ENCODE measurements at places on chromosomes 7 and 10.
A peak's percentile ranks its signal among the peaks of the same experiment; 100 is the strongest.

DNA sequence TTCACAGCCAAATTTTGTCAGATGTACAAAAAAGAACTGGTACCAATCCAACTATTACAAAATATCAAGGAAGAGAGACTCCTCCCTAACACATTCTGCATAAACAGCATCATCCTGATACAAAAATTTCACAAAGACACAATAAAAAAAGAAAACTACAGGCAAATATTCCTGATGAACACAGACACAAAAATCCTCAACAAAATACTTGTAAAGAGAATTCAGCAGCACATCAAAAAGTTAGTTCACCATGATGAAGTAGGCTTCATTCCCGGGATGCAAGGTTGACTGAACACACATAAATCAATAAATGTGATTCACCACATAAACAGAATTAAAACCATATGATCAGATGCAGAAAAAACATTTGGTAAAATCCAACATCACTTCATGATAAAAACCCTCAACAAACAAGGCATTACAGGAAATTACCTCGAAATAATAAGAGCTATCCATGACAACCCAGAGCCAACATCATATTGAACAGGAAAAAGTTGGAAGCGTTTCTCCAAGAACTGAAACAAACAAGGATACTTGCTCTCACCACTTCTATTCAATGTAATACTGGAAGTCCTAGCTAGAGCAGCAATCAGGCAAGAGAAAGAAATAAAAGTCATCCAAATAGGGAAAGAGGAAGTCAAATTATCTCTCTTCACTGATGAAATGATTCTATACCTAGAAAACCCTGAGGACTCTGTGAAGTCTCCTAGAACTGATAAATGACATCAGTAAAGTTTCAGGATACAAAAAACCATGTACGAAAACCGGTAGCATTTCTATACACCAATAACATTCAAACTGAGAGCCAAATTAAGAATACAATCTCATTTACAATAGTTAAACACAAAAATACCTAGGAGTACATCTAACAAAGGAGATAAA is 223.1 kb downstream of the REEP3 start:
- DNase-seq, result no peak

- peak; percentile 35 for DNase-seq
These were observed 30.5 kb upstream of the ZRANB1 start for GRCh38 chr10:124911124-124912067.

- no peak for DNase-seq
These were observed 51.3 kb upstream of the STEAP4 start for GRCh38 chr7:88357781-88358525.

DNA sequence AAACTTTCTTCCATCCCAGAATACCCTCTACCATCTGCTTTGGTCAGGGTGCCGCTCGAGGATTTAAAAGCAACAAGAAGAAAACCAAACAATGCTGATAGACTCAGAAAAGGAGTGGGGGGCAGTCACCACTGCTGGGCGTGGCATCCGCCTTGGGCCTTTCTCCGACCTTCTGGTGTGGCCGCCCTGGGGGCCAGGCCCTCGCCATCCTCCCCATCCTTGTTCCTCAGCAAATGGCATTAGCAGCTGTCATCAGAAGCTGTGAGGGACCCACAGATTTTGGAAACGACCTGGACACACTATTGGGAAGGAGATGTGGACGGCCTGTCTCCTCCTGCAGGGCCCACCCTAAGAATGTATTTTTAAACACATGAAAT is 4.0 kb downstream of the ZNF511 start:
- DNase-seq, result no peak

DNA sequence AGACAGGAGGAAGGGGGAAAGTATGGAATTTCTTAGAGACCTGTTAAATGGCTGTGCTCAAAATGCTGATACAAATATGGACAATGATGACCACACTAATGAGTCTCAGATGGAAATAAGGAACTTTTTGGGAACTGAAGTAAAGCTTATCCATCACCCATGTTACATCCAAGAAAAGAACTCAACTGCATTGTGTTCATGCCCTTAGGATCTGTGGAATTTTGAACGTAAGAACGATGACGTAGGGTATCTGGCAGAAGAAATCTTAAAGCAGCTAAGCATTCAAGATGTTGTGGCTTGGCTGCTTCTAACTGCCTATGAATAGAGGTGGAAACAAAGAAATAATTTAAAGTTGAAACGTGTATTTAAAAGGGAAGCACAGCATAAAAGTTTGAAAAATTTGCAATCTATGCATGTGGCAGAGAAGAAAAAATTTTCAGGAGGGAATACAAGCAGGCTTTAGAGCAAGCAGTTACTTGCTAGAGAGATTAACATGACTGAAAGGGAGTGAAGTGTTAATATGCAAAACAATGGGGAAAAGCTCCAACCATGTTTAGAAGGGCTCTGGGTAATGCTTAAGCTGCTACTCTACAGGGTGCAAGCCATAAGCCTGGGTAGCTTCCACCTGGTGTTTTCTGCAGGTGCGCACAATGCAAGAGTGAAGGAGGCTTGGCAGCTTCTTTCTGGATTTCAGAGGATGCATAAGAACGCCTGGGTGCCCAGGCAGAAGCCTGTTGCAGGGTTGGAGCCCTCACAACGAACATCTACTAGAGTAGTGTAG is 499.7 kb upstream of the SEMA3D start:
- DNase-seq, result no peak

GRCh38 chr10:78362406-78363022 is 328.9 kb downstream of the RPS24 start:
- DNase-seq, result no peak

DNA sequence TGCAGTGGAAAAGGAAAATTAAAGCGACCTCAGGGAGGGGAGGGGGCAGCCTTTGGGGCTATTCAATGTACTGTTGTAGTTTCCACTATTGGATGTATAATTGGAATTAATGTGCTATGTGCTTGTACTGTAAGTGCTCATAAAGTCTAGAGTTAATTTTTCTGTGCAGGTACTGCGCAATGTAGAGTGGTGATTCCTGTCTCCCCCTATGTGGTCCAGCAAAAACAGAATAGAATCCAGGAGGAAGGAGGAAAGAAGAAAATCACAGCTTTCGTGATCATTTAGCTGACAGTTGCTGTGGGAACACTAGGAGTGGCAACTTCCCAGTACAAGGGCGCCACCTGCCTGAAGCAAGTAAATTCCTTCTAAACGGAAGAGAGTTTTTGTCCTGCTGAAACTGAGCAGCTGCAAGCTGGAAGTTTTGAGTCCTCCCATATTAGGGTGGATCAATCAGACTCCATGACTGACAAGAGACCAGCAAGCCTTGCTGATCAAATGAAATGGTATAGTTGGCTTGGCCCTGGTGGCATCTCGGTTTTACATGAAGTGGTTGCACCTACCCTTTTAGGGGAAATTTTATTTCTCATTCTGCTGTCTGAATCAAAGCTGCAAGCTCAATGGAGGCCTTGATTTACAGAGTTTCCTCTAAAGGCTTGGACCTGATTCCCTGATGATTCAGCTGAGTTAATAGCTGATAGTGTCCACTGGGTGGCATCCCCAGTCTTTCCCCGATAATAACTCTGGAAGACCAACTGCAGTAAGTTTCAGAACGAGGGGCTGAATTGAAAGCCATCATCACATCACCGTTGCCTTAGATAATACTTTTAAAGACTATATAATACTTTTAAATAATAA is 299.8 kb downstream of the HGF start:
- DNase-seq, result peak; percentile 67

DNA sequence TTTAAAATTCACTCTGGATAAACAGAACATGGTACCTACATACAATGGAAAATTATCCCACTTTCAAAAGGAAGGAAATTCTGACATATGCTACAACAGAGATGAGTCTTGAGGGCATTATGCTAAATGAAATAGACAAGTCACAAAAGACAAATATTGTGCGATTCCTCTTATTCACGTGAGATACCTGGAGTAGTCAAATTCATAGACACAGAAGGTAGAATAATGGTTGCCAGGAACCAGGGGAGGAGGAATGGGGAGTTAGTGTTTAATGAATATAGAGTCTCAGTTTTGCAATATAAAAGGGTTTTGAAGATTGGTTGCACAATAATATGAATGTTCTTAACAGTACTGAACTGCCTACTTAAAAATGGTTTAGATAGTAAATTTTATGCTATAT is 69.8 kb upstream of the WAC start:
- DNase-seq, result no peak

DNA sequence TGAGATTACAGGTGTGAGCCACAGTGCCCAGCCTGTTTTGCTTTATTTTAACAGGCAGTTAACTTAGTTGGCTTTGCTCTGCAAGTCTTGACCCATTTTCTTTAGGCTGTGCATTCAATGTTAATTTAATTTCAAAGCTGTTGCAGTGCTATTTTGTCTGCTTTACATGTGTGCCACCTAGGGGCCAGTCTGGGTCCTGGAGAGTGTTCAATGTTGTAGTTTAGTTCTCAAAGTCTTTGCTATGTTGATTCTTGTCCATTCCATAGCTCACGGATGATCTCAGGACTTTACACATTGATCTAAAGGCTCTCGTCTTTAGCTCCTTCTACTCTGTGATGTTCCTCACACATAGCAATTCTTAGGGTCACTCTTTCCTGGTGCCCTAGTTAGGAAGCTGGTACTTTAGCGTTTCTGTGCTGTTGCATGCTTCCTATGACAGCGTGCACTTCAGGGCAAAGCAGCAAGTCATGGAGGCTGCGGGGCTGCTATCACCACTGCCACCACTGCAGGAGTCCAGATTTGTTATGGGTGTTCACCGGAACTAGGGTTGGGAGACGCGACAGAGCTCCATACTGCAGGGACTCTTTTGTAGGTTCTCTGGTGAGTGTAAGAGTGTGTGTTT is 16.4 kb upstream of the ABCA13 start:
- peak; percentile 9 for DNase-seq

DNA sequence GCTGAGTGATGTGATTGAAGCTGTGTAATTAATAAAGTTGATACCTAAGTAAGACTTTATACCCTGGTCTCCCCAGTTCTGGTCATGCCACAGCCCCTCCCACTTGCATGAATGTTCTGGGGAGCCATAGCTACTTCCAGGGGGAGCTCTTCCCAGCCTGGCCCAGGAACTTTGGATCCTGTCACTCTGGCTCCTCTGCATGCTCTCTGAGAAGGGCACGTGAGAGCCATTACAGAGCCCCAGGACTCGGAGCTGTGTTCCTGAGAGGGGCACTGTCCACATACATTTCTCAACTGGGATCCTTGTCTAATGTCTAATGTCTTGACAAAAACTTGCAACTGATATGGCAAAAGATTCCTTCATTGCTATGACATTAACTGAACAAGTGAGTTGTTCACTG is 173.9 kb upstream of the NPY start:
- DNase-seq, result no peak

DNA sequence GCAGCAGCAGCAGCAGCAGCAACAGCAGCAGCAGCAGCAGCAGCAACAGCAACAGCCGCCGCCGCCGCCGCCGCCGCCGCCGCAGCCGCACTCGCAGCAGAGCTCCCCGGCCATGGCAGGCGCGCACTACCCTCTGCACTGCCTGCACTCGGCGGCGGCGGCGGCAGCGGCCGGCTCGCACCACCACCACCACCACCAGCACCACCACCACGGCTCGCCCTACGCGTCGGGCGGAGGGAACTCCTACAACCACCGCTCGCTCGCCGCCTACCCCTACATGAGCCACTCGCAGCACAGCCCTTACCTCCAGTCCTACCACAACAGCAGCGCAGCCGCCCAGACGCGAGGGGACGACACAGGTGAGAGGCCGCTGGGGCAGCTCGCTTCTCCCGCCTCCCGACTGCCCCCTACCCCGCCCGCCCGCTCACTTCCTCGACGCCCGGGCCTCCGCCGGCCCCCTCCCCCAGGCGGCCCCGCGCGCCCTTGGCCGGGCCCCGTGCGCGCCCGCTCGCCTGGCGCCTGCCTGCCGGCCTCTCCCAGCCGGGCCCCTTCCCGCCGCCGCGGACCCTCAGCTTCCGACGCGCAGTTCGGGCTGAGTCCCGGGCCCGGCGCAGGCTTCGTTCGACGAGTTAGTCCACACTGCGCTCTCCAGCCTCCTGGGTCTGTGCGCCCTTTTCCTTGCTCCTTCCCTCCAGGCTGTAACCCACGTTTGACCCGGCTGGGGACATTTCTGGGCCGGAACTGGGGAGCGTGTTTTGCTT is 882 bp downstream of the DLX6 start:
- no peak for DNase-seq

- peak; percentile 75 for DNase-seq
These were observed 237.5 kb upstream of the GRB10 start for GRCh38 chr7:51019891-51020870.

- DNase-seq, result no peak
These were observed 11.6 kb downstream of the MLXIPL start for GRCh38 chr7:73612598-73613269.

- DNase-seq, result no peak
These were observed 143.7 kb downstream of the DNAJB6 start for GRCh38 chr7:157480371-157481050.

DNA sequence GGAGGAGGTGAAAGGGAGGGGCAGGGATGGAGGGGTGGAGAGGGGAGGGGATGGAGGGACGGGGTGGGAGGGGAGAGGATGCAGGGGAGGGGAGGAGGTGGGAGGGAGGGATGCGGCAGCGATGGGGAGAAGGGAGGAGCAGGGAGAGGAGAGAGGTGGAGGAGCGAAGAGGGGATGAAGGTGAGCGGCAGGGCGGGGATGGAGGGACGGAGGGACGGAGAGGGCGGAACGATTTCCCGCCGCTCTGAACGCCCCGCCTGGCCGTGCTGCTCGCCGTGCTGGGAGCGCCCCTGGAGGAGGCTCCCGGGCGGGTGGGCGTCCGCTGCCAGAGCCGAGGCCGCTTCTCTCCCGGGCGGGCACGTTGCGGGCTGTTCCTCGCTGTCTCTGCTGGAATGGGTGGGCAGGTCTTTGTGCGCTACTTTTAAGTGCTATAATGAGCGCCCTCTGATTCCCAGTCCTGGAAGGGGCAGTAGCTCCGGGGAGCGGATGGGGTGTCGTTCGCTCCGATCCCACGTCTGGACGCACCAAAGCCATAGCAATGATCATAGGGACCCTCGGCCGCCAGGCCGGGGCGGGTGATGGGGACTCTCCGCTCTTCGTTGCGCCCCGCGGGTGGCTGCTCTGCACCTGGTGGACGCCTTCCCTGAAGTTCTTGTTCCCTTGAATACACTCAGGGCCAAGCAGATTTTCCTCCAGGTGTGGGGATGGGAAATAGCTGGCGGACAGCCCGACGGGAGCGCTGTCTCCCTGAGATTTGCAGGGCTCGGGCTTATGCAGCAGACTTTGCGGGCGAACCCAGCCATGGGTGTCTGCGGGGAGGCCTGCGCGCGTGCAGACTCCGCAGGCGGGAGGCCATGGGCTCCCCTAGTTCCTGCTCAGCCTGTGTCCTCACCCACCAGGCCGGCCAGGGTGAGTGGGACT is 81.1 kb upstream of the CPXM2 start:
- DNase-seq, result no peak

DNA sequence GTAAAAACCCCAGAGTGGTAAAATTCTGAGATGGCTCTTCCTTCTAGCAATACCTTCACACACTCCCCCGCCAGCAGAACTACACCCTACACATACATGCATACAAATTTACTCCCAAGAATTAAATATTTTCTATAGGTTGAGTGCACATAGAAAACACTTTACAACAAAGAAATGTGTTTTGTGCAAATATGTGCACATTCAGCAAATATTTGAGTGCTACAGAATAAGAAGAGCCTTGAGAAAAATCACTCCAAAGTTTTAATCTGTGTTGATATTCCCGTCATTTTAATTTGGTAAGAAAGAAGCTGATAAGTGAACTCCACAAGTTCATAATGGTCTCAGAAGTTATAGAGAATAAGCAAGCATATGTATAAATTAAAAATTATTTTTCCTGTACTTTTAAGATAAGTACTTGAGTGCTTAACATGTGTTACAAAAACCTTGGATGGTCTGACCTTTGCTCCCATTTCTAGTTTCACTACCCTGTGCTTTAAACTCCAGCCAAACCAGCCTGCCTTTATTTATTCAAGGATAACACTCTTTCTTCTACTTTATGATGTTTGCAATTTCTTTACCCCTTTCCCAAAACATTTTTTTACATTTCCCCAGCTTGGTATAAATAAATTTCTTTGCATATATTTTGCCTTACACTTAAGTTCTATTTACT is 733.5 kb upstream of the LRRTM3 start:
- DNase-seq, result no peak
